ENCODE measurements at places on chromosomes 1 and 21.

DNA sequence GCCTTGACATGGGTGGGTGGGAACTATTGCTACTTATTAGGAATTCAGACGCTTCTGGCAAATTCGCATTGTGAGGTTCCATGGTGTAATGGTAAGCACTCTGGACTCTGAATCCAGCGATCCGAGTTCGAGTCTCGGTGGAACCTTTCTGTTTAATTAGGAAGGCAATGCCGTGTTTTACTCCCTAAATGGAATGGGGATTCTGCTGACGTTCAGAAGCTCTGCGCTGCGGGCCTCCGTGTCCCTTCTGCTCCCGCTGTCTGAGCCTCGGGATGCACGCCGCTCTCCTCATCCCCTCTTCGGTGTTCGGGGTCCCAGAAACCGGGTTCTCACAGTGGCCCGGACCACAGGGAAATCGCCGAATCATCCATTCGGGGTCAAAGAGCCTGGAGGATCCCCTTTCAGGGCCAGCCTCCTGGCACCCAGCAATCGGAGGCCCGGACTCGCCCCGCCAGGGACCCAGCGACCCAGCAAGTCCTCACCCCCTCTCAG lies 280.3 kb downstream of the FAM72C start:
- peak; percentile 74 for DNase-seq

DNA sequence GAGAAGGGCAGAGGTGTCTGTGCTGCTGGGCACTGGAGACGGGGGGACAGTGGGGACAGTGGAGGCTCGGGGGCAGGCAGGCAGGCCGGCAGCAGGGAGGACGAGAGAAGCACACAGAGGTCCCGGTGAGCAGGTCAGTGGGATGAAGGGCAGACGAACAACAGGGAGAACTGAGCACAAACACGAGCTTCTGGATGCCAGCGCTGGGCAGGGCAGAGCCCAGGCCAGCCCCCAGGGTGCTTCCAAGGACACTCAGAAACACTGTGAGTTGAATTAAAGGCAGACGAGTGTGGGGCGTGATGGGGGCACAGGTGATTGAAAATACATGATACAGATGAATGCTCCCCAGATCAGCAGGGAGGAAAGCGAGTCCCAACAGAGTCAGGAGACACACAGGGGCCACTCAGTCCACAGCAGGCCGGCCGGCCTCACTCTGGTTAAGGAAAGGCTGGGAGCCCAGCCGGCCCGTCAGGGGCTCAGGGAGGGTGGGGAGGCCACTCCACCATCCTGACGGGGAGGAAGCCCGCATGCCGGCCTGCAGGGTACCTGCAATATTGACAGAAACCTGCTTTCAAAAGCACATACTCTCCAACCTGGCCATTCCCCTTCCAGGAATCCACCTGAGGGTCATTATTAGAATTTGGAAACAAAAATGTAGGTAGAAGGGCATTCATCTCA lies 14.1 kb downstream of the SLC19A1 start:
- DNase-seq = no peak

DNA sequence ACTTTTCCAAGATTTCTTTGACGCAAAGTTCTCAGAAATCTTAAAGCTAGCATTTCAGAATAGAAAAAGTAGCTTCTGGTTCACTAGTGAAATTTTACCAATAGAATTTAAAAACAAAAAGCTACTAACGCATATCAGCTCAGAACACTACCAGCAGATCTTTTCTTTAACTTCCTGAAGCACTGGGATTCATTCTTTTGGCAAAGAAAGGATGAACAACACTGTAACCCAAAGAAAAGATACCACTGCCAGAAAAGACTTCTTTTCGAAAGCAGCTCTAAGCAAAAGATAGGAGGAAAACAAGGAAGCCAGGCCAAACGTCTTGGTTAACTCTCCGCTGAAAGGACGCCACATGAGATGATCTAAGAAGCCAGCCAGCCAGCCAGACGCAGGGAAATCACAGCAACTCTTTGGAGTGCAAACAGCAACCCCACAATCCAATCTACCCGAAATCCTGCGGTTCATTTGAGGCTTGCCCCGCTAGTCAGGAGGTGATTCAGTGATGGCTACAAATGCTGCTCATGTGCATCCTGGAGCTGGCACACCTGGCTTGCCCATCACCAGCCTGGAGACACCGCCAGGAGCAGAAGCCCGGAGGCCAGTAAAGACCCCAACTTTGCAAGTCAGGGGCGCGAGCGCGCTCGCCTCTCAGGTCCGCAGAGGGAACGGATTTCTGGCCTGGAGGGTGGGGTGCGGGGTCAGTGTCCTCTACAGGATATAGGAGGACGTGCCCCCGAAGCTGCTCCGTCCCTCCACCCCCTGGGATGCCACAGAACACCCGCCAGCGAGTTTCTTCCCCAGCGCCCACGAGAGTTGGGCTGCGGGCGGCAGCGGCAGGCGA lies 812 bp downstream of the NBPF1 start:
- no peak for DNase-seq

- no peak for DNase-seq
Observed at GRCh38 chr1:42429603-42430002, 26.2 kb downstream of the ZMYND12 start.

DNA sequence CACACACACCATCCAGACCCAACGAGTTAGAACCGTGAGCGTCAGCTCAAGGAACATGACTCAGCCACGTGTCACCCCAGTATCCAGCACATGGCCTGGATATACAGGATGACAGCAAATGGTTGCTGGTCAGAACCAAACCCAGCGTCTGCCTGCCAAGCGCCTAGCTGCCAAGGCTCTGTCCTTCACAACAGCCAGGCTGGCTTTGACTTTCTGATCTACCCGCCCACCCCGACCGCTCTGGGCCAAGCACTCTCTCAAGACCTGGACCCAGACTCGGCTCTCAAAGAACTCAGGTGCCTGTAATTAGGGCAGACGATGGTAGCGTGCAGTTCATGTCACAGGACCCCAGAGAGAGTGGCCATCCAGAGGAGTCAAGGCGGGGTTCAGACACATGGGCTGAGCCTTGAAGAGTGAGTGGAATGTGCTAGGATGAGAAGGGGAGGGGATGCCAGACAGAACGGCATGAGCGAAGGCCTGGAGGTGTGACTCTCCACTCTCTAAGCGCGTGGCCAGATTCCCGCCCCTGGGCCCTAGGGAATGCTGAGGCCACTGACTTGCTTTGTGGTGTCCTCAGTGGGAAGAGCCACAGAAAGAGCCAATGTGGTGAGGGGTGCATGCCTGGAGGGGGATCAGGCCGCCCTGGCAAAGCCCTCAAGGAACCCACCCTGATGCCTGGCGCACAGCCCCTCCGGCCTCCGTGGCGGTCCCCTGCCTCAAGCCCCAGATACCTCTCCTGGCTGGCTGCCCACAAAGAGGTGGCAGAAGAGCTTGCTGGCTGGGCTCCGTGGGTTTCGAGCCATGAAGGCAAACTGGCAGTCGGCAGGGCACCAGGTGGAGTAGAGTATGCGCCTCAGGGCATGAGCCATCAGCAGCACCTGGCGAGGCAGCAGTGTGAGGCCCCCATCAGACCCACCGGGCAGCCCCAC lies 7.0 kb downstream of the SH2D5 start:
- DNase-seq = no peak

GRCh38 chr1:66752000-66752592 lies at the start of gene DYNLT5:
Gene DYNLT5, plus strand, starts transcription at chr1:66752459. Its CDS starts 2,200 bp downstream, at chr1:66754659.
- DNase-seq = peak; percentile 13

DNA sequence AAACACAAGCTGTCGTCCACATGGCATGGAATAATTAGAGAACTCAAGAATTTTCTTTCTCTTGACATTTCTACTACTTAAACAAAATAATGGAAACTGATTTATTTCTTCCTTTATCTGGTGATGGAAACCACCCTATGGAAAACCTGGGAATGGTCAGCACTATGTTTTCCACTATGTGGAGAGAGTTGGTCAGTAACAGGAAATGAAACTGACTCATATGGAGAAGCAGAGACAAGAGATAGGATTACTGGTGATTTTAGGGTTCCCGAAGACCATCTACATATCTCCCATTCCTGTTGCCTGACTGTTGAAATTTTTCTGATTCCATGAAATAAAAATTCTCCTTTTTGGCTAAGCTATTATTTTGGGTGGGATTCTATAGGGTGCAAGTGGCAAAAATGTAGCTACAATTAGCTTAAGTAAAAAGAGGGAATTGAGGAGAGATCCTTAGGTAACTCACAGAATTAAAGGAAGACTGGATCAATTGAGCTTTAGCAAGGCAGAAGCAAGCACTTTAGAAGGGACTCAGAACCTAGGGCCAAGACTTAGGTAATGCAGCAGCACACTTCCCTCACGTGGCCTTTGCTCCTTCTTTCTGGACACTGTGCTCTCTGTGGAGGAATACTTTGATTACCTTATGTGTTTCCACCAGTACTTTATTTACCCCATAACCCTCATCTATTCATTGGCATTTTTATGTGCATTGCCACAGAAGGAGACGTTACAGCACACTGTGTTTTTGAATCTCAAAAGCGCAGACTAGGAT lies 89.6 kb downstream of the LEPR start:
- no peak for DNase-seq

Measured in BE2C (cell line).